ENCODE measurements at places on chromosomes 4 and X.

GRCh38 chr4:34676400-34676799 lies 1567.9 kb downstream of the ARAP2 start:
- no peak for DNase-seq

DNA sequence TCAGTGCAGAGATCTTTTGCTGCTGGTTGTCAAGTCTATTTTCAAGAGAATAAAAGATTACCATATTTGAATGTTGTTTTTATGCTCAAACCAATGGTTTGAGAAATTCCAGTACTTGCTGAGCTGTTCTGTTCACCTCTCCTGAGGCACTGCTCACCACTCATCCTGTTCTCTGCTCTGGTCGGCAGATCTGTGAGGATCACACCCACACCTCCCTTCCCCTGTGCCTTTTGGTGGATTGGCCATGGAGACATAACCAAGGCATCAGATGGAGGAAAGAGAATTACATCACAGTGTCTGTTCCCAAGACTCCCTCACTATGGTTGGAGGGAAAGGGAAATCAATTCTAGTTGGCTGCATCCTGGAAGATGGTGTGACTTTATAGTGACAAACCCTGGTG lies 391.6 kb downstream of the ARHGAP24 start:
- no peak for DNase-seq

DNA sequence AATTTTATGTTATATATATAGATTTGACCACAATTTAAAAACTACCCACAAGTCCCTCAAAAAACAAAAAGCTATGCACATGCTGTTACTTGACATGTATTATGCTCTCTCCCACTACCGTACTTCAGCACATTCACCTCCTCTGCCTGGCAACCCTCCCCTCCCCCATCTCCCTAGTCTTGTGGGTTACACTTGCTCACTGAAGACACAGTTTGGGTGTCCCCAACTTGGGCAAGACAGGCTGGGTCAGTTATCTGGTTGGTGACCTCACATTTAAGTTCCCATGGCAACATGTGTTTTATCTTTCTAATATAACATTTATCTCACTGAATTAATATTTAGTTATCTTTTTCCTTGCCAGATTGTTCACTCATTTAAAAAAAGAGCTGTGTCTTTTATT lies 32.7 kb downstream of the SEC24D start:
- DNase-seq = no peak

GRCh38 chr4:175405961-175406360 lies 406.1 kb downstream of the GPM6A start:
- DNase-seq = no peak

- peak; percentile 51 for DNase-seq
These were observed 829 bp downstream of the ELOVL6 start for GRCh38 chr4:110197529-110198042.

DNA sequence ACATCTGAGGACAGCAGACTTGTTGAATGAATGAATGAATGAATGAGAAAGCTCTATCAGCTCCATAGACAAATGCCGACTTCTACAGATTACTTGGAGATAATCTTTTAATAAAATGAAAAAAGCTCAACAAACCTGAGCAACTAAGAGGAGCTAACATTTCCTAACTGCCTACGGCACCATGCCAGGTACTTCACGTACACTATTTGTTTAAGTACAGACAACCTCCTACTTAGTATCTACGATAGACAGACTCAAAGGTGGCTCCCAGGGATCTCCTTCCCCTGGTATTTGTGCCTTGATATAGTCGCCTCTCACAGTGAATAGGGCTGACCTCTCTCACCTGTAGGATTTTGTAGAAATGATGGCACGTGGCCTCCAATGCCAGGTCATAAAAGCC lies 412.2 kb upstream of the FAT1 start:
- no peak for DNase-seq

GRCh38 chr4:112031712-112032328 lies 113.4 kb upstream of the FAM241A start:
- no peak for DNase-seq

GRCh38 chrX:139877710-139878414 lies 55.0 kb downstream of the ATP11C start:
- DNase-seq = no peak

- DNase-seq = no peak
These were observed 85.2 kb upstream of the DCLK2 start for GRCh38 chr4:149993030-149993429.

- DNase-seq = no peak
These were observed 56.7 kb downstream of the SPINK2 start for GRCh38 chr4:56764775-56765174.

DNA sequence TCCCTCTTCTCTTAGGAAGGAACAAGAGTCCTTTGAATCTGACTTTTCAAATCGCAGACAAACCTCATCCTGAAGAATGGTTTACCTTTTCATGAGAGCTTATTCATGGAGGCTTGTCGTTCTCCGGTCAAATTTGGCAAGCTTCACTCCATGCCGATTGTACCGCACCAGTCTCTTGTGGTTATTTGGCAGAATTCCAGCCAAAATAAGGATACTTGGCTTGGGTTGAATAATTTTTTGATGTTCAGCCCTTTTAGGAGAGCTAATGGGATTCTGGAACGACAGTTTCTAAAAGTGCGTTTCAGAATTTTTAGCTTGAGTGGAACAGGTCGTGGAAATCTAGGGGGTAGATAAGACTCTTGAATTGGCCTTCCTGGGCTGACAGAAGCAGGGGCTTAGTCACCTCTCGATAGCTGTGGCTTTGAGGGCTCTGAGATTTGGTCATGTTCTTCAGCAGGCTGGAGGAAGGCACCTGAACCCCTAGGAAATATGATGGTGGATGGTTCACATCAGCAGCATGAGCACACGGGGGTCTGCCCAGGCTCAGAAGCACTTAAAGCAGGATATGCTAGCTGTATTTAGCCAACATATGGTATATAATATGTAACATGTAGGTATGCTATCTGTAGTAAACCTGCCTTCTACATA lies 1.5 kb downstream of the KLHL2 start:
- no peak for DNase-seq

DNA sequence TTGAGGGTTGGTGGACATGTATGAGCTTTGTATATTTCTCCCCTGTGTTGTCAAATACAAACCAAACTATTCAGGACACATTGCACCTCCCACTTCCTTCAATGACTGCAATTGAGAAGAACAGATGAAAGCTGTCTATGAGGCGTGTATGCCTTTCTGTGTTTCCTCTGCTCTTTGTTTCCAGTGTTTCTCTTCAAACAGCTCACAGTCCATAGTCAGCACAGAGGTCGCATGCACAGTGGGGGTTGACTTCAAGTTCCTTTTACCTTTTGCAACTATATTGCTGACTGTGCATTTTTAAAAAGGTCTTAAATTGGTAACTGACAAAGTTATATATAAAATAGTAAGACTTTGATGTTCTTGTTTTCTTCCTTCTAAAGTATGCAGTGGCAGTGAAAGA lies 957.8 kb downstream of the C4orf33 start:
- no peak for DNase-seq

GRCh38 chr4:98614662-98615061 lies 43.7 kb downstream of the TSPAN5 start:
- DNase-seq = no peak

GRCh38 chr4:62344915-62345314 lies 1144.8 kb downstream of the ADGRL3 start:
- DNase-seq = no peak

DNA sequence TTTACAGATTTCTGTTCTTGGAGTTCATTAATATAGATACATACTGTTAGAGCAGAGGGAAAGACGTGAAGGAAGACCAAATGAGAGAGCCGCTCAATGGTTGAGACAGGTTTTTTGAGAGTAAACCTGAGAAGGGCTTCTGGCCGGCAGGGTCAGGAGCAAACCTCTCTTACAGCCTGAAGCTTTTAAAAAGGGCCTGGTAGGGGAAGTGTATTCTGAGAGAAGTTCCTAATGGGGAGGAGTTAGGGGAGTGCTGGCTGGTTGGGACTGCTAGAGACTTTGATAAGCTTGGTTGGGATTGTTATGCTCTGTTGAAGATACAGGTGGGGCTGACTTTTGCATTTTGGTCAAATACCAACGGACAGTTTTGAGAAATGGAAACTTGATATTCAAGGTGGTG lies 186.8 kb upstream of the PABPC4L start:
- no peak for DNase-seq

- no peak for DNase-seq
These were observed 91.3 kb upstream of the GALNTL6 start for GRCh38 chr4:171721937-171722336.

Data from amygdala (tissue), 56 donors.